ENCODE measurements at places on chromosomes 13 and 19.

DNA sequence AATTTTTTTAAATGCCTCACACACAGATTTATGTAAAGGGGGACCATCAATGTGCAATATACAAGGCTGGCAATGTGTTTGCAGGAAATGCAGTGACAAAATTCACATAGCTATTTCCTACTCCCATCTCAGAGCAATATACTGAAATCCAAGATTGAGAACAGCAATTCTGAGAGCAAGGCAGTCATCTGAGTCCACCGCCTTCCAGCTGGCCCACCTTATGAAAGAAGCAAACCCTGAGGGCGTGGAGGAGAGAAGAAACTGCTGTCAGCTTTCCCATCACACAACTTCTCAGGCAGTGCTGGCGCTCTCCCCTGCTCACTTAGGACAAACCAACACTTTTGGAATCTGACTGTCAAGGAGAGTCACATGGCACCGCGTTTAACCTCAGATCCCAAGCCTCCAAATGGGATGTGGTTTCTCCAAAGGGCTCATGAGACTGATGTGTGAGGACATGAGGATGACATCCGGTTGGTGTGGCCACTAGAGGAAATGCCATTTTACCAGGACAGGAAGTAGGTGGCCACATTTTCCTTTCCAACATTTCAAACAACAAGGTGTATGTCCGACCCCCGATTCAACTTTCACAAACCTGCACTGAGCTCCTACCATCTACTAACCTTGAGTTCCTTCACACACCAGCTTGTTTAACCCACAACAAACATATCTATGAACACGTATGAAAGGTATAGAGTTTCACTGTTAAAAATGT is 3.7 kb upstream of the DOCK9 start:
- no peak for ATAC-seq

- no peak for ATAC-seq
Observed at GRCh38 chr13:19695829-19696228, 62.4 kb downstream of the MPHOSPH8 start.

- no peak for ATAC-seq
Observed at GRCh38 chr13:37427843-37428494, 170.6 kb downstream of the POSTN start.

GRCh38 chr19:12983542-12984142 is 11.6 kb upstream of the NFIX start:
- peak; percentile 79 for ATAC-seq

DNA sequence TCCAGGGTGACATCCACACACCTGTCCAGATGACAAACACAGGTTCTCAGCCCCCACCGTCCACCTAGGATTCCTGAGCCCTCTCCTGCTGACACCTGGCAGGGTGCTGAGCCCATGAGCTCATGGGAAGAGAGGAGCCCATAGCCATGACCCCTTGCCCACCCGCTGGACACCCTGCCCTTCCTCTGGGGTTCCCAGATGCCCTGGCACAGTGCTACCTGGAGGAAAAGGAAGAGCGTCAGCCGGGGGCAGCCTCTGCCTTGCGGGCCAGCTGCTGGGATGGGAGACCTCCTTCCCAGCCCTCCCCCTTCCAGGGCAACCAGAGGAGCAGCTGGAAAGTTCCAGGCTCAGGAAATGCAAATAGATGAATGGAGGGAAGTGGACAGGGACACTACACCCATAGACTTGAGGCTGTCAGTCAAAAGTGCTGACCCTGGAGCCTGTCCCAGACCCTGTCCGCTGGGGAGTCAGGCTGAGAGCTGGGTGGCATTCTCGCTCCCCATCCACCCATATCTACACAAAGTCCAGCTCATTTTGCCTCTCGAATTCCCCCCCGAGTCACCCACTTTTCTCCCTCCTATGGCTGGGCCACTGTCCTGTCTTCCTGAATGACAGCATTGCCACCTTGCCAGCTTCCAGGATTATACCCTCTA is 12.3 kb upstream of the ARHGEF18 start:
- no peak for ATAC-seq

DNA sequence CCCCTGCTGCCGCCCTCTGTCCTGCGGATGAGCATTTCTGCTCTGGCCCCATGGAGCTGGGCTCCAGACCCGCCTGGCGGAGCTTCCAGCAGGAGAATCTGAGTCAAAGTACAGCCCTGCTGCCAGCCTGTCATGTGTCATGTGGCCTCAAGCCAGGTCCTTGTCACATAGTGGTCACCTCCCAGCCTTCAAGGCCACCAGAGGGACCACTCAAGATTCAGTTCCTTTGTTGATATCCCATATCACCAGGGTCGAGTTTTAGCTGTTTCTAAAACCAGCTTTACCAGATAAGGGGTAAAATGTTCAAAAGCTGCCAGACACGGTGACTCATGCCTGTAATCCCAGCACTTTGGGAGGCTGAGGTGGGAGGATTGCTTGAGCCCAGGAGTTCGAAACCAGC is 13.4 kb downstream of the THOP1 start:
- no peak for ATAC-seq

GRCh38 chr13:55160867-55161266 is 1979.9 kb upstream of the PRR20A start:
- no peak for ATAC-seq

DNA sequence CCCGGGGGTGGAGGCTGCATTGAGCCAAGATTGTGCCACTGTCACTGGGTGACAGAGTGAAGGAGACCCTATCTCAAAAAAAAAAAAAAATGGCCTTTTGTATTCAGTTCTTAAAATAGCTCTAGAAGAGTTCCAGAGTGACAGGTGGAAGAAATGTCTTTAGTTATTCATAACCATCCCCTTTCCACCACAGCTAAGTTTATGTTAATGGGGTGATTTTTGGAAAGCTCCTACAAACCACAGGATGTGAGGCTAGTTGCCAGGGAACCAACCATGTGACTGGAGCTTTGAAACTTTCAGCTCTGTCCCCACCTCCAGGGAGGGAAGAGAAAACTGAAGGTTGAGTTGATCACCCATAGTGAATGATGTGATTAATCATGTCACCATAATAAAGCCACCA is 6.9 kb downstream of the ZNF490 start:
- ATAC-seq, result peak; percentile 97

DNA sequence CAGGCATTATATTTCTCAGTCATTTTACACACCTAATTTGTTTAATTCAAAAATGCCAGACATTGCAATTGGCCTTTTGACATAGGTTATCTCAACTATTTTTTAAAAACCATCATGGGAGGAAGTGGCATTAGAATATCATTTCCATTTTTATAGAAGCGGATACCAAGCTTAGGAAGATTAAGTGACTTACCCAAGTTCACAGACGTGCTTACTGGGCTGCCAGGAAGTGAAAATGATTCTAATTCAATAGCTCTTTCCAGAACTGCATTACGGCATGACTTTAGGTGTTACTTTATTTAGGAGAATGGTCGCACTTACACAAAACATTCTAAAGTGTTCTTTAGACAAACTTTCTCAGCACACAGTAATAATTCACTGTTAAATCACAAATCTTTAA is 231.9 kb downstream of the KLF12 start:
- ATAC-seq, result no peak

GRCh38 chr13:113491418-113491883 is 940 bp upstream of the DCUN1D2 start:
- ATAC-seq, result no peak

DNA sequence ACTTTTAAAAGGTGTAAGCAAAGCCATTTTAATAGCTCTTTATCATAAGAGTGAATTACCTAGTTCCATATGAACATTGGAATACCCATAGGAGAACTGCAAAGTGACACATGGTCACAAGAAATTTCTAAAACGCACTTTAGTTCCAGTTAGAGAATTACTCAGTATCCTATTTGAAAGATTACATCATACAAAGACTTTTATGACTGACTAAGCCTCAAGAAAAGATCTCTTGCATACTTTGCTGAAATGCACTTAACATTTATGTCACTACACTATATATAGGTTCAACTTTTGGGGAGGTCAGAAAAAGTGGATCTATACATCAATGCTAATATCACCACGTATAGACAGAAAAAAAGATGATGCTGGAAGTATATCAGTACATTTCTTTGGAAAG is 7.1 kb downstream of the PCDH9 start:
- no peak for ATAC-seq

DNA sequence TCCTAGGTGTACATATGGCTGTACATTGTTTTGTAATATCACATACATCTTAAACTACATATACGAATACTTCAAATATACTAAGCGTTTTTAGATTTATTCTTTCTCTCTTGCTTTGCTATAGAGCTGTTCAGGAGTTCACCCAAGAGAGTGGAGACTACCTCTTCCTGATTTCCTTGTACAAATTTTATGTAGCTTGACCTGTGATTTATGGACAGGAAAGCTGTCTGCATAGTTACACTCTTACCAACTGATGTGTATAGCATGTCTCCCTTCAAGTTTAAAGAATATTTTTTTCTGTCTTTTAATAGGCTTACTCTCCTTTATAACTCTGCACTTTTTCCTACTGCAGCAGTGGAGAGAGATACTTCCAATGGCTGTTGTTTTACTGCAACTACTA is 428.7 kb downstream of the NDFIP2 start:
- no peak for ATAC-seq

DNA sequence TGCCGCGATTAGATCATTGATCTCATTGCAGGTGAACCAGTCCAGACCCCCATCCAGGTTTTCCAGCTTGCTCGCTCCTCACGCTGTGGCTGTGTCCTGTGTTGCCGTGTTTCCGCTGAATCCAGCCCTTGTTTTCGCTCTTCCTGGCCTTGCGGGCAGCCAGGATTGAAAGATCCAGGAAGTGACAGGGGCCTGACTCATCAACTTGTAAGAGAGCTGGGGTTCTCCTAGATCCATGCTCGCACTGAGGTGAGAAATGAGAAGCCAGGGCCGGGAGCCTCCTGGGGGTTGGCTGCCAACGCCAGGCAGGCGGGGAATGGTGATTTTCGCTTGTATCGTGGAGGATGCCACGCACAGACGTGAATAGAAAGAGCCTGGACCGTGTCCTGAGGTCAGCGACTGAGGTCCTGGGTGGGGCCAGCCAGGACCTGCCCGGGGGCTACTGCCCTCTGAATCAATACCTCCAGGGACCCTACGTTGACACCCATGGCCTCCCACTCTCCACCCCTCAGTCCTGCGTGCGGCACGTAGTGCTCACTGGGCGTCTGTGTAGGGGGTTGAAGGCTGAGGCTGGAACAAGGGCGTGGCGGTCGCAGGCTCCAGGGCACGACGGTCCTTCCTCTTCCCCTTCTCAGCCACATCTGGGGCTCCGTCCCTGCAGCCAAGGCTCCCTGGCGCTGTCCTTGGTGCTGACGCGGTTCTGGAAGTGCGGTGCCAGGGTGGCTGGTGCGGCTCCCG is 7.3 kb upstream of the PTPRH start:
- ATAC-seq, result no peak

GRCh38 chr19:55353803-55354697 is 469 bp downstream of the COX6B2 start:
- ATAC-seq, result peak; percentile 60

DNA sequence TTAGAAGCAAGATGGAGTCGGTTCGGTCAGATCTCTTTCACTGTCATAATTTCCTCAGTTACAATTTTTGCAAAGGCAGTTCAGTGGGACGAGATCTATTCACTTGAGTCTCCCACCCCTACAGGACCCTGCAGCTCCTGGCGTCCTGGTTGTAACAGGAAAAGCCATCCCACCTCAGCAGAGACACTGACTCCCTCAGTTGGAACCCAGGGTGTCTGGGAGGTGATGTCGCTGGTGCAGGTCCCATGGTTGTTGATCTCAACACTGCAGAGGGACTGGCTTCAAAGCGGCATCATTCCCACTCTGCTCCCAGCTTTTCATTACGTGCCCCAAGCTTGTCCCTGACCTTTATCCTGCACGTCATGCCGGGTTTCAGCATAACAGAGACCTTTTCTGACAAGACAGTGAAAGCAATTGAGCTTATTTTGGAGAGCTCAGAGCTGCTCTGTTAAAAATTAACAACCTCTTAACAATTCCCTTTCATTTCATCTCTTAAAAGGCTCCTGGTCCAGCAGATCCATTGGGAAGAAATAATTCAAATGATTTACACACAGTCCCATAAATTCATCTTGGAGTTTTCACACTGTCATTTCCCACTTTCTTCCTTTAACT is 17.6 kb upstream of the COG3 start:
- ATAC-seq, result no peak

GRCh38 chr19:44753932-44754749 is 5.6 kb downstream of the BCL3 start:
- ATAC-seq, result peak; percentile 50

- ATAC-seq, result no peak
Observed at GRCh38 chr19:21604351-21604926, 99.0 kb downstream of the ZNF429 start.

- no peak for ATAC-seq
Observed at GRCh38 chr13:108375772-108376171, 106.3 kb downstream of the TNFSF13B start.

DNA sequence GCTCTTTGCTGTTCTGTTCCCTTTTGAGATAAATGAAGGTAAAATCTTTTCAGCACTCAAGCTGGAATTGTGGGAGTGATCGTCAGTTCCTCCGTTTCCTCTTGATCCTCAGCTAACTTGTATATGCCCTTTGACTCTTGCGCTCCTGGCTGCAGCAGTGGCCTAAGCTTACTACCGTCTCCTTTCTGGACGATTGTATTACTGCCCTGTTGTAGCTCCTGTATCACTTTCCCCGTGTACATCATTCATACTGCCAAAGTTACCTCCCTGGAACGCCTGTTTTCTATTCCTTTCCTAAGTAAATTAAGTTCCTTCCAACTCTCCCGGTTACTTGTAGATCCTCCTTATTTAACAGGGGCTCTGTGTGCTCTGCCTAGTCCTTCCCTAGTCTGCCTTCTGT is 36.9 kb downstream of the WASF3 start:
- no peak for ATAC-seq

- peak; percentile 44 for ATAC-seq
Observed at GRCh38 chr19:53881482-53882390, at the start of gene PRKCG. Gene PRKCG (plus strand): TSS chr19:53882197. CDS start chr19:53882495, 298 bp downstream.

DNA sequence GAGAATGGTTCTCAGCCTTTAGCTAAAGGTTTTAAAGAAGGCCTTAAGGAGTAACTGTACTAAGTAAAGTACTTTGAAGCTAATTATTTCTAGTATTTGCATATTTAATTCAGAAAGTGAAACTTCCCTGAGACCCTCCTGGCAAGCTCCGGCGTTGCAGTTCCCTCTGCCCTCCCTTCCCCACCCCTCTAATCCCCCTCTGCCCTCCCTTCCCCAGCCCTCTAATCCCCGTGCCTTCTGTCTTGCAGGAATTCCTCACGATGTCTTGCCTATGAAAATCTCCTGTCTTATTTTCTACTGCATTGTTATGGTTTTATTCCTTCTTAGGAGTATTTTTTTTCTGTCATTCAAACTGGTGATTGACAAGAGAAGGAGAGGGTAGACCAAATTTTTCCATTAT is 236.9 kb downstream of the COL4A1 start:
- ATAC-seq, result no peak

- ATAC-seq, result peak; percentile 47
Observed at GRCh38 chr19:6737873-6738786, 750 bp upstream of the GPR108 start.

- no peak for ATAC-seq
Observed at GRCh38 chr19:47110521-47111005, 3.0 kb downstream of the ZC3H4 start.
